ENCODE measurements at places on chromosomes 4 and X. TPM values are rescaled to one million over a fixed set of nuclear protein-coding genes. Genes with fewer than 3 reads are reported as not detected.

DNA sequence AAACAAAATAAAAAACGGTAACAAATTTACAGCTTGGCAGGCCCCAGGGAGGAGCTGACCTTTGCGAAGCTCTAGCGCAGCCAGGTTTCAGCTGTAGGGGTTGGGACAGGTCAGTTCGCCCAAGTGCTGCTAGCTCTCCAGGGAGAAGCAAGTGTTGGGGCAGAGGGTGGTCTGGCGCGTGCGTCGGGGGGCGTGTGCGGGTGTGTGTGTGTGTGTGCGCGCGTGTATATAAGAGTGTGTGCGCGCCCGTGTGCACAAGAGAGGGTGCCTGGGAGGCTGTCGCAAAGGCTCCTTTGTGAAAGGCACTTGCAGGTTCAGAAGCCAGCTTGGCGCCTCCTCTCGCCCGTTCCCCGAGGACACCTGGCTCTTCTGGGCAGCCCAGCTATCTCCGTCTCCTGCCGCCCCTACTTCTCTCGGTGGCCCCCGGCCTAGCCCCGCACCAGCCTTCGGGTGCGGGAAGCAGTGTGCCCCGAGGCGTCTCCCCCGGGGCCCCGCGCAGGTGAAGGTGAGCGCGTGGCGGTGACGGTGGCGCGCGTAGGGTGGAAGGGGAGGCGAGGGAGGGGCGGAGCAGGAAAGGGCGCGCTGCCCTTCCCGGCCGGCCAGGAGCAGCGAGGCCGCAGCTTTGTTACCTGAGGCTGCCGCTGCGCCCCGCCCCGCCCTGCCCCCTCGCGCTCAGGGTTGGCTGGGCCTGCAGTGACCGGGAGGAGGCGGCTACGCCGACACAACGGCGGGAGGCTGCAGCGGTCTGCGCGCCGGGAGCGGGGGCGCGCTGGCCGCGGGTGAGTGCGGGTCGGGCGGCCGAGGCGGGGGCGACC, at the start of gene FHDC1:
Gene FHDC1, plus strand, starts transcription at position 693 of the 815 bp plus-strand sequence. CDS start 6,735 bp downstream, outside the sequence.
- DNase-seq = no peak

The GAGE12E gene
- total RNA-seq = not detected

- DNase-seq = no peak
Observed at GRCh38 chr4:52640808-52641565, 18.1 kb downstream of the USP46 start.

The UGT2A3 gene
- total RNA-seq = not detected

GRCh38 chrX:118392716-118393115, 46.8 kb downstream of the WDR44 start:
- DNase-seq = no peak

The ATP2B3 gene
- total RNA-seq = not detected
